ENCODE measurements at places on chromosomes 4 and X.
A peak's percentile ranks its signal among the peaks of the same experiment; 100 is the strongest.

- DNase-seq: no peak
Measured at GRCh38 chr4:26726655-26727387, 133.8 kb upstream of the STIM2 start.

DNA sequence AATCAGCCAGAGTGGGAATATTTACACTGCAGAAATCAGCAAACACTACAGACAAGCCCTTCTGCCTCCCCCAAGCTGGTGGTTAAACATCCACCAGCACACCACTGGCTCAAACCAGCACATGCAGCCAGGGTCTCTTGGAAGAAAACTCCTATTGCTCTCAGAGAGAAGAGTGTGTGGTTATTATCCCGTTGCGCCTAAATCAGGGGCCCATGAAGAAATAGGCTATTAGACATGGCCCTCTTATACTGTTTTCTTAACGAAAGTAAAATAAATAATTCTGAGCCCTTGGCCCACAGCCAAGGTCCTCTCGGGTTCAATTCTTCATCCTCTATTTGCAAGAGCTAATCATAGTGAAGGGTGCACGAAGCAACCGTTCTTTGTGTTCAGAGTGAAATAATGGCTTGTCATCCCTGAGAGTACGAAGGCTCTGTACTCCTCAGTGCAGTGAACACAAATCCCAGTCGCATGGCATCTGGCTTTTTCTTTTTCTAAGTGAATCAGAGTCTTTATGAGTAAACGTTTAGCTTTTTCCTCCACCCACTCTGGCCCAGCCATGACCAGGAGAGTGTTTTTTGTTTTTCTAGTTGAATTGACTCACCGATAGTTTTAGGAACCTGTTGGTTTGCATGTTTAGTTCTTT is 33.4 kb upstream of the RBM47 start:
- DNase-seq: peak; percentile 76

DNA sequence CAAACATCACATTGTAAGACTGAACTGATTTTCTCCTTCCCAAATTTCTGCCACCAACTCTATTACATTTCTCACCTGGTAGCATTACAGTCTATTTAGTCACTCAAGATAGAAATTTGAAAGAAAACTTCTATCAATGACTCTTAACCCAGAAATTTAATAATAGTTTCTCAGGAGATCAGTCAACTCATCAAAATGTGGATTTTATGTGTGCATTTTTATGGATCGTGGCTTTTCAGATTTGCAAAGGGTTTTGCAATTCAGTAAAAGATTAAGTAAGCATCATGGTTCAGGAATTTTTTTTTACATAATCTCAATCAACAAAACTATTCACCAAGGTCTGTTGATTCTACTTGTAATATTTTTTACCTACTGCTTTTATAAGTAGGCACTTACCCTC is 111.1 kb downstream of the CFAP299 start:
- no peak for DNase-seq

DNA sequence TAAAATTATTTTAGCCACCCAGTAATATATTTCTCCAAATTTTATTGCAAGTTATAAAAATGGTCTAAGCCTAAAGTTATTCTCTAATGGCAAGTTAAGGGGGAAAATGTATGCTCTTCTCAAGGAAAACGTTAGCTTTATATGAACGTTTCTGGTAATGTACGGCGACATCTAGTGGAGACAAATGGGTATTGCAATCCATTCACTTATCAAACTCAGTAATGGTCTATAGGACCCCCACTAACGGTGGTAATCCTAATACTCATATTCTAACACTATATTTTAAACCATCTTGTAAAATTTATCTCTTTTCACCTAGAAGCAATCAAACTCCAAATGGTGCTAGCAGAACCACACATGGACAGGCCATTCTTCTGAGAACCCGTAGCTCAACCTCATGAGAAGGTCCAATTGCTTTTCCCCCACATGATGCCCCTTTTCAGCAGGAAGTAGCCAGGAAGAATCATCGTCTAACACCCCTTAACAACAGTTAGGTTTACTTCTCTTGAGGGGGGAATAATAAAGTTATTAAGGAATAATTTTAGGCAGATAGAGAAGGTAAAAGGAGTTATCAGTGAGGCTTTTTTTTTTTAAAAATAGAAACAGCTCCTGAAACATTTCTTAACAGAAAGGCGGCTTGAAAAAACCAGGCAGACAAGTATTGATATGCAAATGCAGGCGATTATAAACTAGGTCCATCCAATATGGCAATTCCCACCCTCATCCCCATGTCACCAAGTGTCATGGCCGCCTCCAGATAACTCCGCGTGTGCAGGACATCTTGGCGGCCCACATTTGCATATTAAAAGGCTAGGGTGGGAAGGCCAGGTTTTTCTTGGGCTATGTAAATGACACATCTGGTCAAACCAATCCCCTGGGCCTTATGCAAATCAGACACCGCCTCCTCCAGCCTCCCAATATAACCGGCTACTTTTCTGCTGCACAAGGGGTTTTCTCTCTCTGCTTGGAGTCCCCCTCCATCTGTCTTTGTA is 35.0 kb downstream of the NUDT11 start:
- peak; percentile 49 for DNase-seq

DNA sequence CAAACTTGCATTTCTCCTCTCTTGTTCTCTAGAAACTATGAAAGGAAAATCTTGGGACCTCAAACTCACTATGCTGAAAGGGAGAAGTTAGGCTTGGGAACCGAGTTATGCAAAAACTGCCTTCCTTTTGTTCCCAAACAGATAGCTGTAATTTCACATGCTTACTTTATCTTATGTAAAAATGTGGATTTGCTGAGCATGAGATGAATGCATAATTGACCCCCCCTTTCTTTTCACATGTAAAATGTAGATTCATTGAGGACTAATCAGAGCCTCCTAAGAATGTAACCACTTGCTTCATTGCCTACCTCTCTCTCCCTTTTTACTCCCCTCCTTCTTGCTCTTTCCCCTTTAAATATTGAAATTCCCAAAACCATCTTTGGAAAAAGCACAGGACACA is 18.0 kb downstream of the TBC1D9 start:
- no peak for DNase-seq

DNA sequence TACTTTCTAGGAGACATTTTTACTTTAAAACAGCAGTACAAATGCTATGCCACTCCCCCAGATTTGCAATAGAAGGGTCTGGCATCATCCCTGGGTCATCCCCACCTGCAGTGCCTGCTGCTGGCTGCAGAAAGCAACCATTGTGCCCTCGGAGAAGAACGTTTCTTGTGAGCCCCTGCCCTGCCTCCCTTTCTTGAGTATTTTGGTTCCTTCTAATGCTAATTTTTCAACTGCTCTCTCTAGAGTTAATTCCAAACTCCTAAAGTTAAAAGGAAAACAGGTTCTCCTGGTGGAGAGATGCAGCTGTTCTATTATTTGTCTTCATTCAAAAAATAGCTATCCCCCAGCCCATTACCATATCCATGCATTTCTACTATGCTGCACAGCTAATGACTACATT is 107.1 kb downstream of the IDS start:
- DNase-seq: no peak

GRCh38 chr4:8085491-8086117 is 73.0 kb downstream of the ABLIM2 start:
- DNase-seq: no peak

DNA sequence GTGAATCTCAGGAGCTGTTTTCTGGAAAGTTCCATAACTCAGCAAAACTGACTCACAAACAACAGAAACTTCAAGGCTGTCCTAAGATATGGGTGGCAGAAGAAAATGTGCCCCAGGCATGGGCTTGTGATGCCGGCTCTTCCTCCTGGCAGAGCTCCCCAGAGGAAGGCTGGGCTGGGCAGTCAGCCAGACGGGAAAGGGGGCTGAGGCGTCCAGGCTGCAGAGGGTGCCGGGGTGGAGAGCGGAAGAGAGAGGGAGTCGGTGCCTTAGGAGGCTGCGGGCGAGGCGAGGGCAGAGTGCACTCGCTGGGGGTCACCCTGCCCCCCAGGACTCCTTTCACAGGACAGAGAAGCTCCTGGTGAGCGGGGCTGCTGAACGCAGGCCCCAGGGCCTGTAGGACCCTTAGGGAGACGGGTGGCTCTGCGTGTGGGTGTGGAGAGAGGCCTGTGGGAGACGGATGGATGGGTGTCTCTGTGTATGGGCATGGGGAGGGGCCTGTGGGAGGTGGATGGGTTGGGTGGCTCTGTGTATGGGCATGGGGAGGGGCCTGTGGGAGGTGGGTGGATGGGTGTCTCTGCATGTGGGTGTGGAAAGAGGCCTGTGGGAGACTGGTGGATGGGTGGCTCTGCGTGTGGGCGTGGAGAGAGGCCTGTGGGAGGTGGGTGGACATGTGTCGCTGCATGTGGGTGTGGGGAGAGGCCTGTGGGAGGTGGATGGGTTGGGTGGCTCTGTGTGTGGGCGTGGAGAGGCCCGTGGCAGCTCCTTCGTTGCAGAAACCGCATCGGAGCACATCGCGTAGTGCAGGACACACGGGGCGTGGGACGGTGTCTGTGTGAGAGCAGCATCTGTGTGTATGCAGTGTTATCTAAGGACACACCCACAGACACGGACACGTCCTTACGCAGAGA is 15.9 kb downstream of the PCGF3 start:
- no peak for DNase-seq
